ENCODE measurements at places on chromosomes 1 and 21. TPM values are rescaled to one million over a fixed set of nuclear protein-coding genes. Genes with fewer than 3 reads are reported as not detected.

- H3K4me1 ChIP-seq, result peaks cover 44% of the 10 kb centered on the region
- H3K36me3 ChIP-seq, result no peaks in the 10 kb centered on the region
- no peak for DNase-seq
- peaks cover 70% of the 10 kb centered on the region for H3K27me3 ChIP-seq
- no peak overlapping the region for H3K27ac ChIP-seq
Measured at GRCh38 chr1:47227341-47228232, 4.4 kb downstream of the TAL1 start.

PGLYRP3 gene
- total RNA-seq, result not detected

DNA sequence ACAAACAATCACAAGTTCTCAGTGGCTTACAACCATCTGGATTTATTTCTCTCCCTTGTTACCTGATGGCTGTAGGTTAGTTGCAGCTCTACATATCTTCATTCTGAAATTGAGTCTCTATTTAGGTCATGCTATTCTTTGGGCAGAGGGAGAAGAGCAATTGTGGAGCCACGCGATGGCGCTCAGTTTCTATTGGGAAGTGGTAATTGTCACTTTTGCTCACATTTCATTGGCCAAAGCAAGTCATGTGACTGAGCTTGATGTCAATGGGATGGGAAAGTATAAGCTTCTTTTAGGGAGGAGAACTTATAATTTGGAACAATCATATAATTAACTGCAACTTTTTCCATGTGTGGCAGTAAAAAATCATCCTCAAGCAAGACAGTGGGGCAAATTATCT is 166.5 kb downstream of the LMO4 start:
- no peak overlapping the region for H3K27ac ChIP-seq
- H3K27me3 ChIP-seq, result no peaks in the 10 kb centered on the region
- no peak overlapping the region for H3K4me3 ChIP-seq
- H3K36me3 ChIP-seq, result no peaks in the 10 kb centered on the region
- no peak for DNase-seq

- no peak overlapping the region for H3K4me3 ChIP-seq
- no peaks in the 10 kb centered on the region for H3K4me1 ChIP-seq
- no peaks in the 10 kb centered on the region for H3K36me3 ChIP-seq
- DNase-seq, result no peak
Measured at GRCh38 chr1:65948609-65949229, 156.0 kb downstream of the PDE4B start.

GRCh38 chr1:234955107-234955731 is 173.4 kb downstream of the TOMM20 start:
- no peaks in the 10 kb centered on the region for H3K27me3 ChIP-seq
- peak; percentile 54 for DNase-seq
- H3K36me3 ChIP-seq, result no peaks in the 10 kb centered on the region
- H3K4me1 ChIP-seq, result peaks cover 69% of the 10 kb centered on the region
- peak overlapping the region; percentile 95 for H3K27ac ChIP-seq

DNA sequence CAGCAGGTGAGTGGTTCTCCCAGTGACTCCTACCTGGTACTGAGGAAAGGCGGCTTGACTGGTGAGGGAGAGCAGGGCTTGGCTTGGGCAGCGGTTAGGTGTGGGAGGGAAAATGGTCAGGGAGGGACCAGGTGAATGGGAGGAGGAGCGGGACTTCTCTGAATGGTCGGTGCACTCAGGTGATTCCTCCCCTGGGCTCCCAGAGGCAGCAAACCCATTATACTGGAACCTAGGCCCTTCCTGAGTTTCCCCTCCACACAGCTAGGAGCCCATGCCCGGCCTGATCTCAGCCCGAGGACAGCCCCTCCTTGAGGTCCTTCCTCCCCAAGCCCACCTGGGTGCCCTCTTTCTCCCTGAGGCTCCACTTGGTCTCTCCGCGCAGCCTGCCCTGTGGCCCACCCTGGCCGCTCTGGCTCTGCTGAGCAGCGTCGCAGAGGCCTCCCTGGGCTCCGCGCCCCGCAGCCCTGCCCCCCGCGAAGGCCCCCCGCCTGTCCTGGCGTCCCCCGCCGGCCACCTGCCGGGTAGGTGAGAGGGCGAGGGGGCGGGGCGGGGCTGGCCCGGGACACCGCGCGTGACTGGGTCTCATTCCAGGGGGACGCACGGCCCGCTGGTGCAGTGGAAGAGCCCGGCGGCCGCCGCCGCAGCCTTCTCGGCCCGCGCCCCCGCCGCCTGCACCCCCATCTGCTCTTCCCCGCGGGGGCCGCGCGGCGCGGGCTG is 2.3 kb downstream of the ARTN start:
- no peaks in the 10 kb centered on the region for H3K36me3 ChIP-seq
- no peaks in the 10 kb centered on the region for H3K27me3 ChIP-seq
- DNase-seq, result no peak
- peak overlapping the region; percentile 53 for H3K4me3 ChIP-seq

OR10J1 gene
- total RNA-seq, result not detected

GRCh38 chr1:182564406-182565004 is 24.6 kb downstream of the RNASEL start:
- no peak overlapping the region for H3K4me3 ChIP-seq
- no peaks in the 10 kb centered on the region for H3K36me3 ChIP-seq
- no peaks in the 10 kb centered on the region for H3K4me1 ChIP-seq

GRCh38 chr1:24481843-24482610 is 20.6 kb upstream of the RCAN3 start:
- peak overlapping the region; percentile 34 for H3K27ac ChIP-seq
- H3K27me3 ChIP-seq, result no peaks in the 10 kb centered on the region
- H3K36me3 ChIP-seq, result no peaks in the 10 kb centered on the region
- no peaks in the 10 kb centered on the region for H3K4me1 ChIP-seq

TEX38 gene
- not detected for total RNA-seq

USH2A gene
- not detected for total RNA-seq

GRCh38 chr1:181181792-181182585 is 93.5 kb downstream of the IER5 start:
- H3K4me3 ChIP-seq, result no peak overlapping the region
- H3K4me1 ChIP-seq, result no peaks in the 10 kb centered on the region
- no peak overlapping the region for H3K27ac ChIP-seq
- H3K36me3 ChIP-seq, result no peaks in the 10 kb centered on the region
- DNase-seq, result no peak
- H3K27me3 ChIP-seq, result no peaks in the 10 kb centered on the region

HSD3B2 gene
- 126 TPM for total RNA-seq

NR5A2 gene
- 162 TPM for total RNA-seq

GRCh38 chr1:202411422-202411821 is 62.9 kb downstream of the PPP1R12B start:
- no peaks in the 10 kb centered on the region for H3K4me1 ChIP-seq
- H3K27ac ChIP-seq, result no peak overlapping the region
- H3K27me3 ChIP-seq, result no peaks in the 10 kb centered on the region
- no peaks in the 10 kb centered on the region for H3K36me3 ChIP-seq
- no peak for DNase-seq

DNA sequence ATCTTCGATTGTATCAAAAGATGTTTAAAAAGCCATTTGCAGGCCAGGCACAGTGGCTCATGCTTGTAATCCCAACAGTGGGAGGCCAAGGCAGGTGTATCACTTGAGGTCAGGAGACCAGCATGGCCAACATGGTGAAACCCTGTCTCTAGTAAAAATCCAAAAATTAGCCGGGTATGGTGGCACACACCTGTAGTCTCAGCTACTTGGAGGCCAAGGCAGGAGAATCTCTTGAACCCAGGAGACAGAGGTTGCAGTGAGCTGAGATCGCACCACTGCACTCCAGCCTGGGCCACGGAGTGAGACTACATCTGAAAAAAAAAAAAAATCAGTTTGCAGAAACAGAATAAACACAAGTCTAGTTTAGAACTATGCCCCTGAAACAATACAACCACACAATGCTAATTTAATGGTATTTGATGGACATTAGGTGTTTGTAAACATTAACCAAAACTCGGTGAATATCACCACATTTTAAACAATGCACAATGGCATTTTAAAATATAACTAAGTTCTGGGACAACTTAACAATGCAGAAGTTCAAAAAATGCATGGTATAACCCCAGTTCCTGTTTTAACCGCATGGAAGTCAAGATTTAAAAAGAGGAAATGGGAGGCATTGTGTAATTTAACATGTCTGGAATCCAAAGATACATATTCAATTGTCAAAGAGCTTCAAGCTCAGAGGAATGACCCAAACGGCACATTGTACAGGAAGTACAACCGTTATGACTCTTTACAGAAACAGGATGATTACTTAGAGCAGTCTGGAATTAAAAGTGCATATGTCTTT is 7.1 kb upstream of the PTTG1IP start:
- H3K27me3 ChIP-seq, result no peaks in the 10 kb centered on the region
- no peak for DNase-seq
- peak overlapping the region; percentile 51 for H3K27ac ChIP-seq
- no peak overlapping the region for H3K4me3 ChIP-seq

NBPF15 gene
- total RNA-seq, result 18.2 TPM

- no peaks in the 10 kb centered on the region for H3K4me1 ChIP-seq
- no peak overlapping the region for H3K27ac ChIP-seq
- H3K4me3 ChIP-seq, result no peak overlapping the region
- no peaks in the 10 kb centered on the region for H3K36me3 ChIP-seq
Measured at GRCh38 chr21:45803618-45804340, 160.3 kb downstream of the PCBP3 start.

GRCh38 chr21:36835383-36835795 is 131.1 kb downstream of the HLCS start:
- no peaks in the 10 kb centered on the region for H3K27me3 ChIP-seq
- DNase-seq, result no peak
- H3K4me3 ChIP-seq, result no peak overlapping the region
